ENCODE measurements at places on chromosomes 4 and X.

- DNase-seq = no peak
These were observed 51.3 kb upstream of the NPNT start for GRCh38 chr4:105843941-105844340.

DNA sequence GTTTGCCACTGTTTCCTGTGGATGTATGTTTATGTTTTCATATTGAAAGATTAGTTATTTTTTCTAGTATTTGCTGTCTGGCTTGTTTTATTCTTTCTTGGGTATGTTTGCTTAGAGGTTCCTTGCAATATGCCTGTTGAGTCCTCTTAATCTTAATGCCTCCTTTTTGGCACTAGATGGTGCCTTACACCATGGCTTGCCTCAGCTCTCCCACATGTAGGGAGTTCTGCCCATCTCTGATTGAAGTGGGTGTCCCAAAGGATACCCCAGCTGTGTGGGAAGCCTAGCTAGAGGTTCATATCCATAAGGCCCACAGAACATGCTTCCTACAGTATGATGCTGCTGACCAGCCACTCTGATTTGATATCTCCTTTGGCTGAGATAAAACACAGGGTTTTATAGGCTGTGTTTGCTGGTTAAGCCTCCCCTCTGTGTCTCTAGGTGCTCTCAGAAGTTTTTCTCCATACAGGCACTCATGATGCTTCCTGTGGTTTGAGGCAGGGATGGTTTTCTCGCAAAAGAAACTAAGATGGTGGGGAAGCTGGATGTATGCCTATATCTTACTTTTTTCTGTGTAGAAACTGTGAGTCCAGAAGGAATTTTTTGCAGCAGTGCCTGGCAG lies 162.4 kb downstream of the ASB9 start:
- peak; percentile 9 for DNase-seq

GRCh38 chr4:8939840-8940742 lies 68.5 kb upstream of the HMX1 start:
- DNase-seq = no peak

- DNase-seq = no peak
These were observed 150.2 kb downstream of the VEGFC start for GRCh38 chr4:176642472-176642871.

- DNase-seq = no peak
These were observed 82.4 kb downstream of the HTRA3 start for GRCh38 chr4:8351931-8352367.

DNA sequence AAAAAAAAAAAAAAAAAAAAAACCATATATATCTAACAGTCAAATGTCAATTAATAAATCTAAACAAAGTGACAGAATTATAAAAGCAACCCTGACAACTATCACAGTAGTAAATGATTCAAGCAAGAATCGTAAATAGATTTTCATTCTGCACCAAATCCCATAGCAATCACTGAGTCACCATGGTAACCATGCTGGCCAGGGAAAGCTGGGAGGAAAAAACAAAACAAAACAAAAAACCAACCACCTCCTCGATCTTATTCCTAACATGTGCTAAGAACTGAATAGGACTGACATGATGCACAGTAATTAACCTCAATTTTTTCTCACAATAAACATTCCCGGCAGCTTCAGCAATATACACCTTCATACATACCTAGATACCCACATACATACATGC lies 30.6 kb upstream of the RAB40A start:
- DNase-seq = no peak

DNA sequence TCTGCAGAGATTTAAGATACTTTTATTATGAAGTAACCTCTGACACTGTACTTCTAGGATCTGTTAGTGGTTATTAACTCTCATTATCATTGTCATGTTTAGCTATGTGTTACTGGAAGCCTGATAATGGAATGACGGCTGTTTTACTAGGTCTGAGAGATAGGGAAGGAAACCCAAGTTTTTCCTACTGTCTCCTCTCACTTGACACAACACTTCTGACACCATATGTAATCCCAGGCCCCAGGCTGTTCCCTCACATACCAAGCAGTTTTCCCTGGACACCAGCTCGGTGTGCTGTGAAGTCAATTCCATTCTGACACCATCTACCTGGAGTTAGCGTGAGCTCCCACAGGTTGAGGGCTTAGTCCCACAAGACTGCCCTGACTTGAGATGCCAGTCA lies 85.6 kb downstream of the ZNF674 start:
- no peak for DNase-seq

- DNase-seq = no peak
These were observed 56.8 kb downstream of the RXFP1 start for GRCh38 chr4:158578476-158578875.

- no peak for DNase-seq
These were observed 129.6 kb downstream of the FAM13A start for GRCh38 chr4:88927420-88927819.

- DNase-seq = no peak
These were observed 117.1 kb upstream of the EGFL6 start for GRCh38 chrX:13452283-13452682.

DNA sequence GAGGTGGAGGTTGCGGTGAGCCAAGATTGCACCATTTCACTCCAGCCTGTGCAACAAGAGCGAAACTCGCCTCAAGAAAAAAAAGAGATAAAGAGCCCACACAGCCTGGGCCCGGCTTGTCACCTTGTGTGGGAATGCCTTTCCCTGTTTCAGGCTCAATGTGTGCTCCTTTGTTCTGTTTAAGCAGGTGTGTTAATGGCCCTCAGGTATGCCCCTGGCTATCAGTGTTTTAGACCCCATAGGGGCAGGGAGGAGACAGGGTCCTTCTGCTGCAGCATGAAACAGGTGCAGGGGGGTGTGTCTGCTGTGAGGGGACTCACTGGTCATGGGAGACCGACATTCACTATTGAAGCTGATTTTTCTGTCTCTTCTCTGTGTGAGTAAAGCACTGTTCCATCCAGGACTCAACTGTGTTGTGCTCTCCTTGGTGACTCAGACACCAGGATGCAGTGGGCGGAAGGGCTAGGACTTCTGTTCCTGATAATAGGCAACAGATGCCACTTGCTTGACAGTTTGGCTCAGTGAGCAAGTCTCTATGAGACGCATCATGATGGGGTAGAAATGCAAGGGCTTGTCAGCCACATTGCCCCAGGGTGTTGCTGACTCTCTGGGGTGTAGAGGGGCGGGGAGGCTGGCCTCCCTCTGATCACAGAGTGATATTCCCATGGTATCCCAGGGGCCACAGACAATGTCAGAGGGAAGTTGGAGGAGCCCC lies 15.6 kb upstream of the LAP3 start:
- no peak for DNase-seq

GRCh38 chr4:181970366-181970765 lies 272.8 kb upstream of the TENM3 start:
- DNase-seq = no peak
